ENCODE measurements at places on chromosomes 16 and 17.

DNA sequence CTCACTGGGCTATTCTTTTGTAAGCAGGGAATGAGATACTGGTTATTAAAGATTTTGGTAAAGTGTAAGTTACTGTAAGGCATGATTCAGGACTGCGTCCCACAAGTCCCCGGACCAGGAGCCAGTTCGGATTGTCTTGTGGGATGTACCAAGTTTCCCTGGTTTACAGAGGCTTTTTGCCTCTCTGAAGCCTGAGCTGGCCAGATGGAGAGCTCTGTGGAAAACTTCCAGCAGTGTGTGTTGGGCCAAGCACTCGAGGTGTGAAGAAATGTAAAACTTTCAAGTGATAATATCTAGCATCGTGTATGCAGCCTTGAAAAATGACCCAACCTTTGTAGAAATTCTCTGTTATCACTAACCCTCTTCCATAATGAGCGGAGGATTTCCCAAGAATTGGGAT is 2.4 kb downstream of the EPN2 start:
- DNase-seq = no peak

DNA sequence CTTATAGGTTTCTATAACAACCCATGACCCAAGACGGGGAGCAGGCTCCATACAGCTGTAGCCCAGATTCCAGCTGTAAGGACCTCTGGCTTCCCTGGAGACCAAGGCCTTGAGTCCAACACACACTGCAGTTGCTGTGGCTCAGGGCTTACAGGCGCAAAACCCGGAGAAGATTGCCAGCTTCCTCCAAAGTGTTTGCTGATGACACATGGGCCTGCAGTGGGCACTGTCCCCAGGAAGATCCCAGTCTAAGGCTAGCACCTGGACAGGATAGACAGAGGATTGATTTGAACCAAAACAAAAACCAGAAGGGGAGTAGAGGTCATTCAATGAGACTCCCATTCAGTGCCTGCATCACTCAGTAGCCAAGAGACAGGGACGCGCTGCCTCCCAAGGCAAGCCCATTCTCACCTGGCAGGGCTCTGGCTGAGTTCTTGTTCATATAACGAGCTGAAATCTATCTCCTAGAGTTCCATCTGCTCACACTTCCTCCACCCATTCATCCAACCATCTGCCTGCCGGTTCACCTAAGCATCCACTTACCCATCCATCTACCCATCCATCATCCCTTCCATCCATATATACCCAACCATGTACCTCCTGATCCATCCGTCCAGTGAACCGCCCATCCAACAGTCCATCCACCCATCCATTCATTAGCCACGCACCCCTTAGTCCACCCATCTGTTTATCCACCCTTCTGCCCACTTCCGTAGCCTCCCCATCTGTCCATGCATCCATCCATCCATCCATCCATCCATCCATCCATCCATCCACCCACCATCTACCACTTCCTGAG is 10.2 kb downstream of the RAB11FIP4 start:
- no peak for DNase-seq

DNA sequence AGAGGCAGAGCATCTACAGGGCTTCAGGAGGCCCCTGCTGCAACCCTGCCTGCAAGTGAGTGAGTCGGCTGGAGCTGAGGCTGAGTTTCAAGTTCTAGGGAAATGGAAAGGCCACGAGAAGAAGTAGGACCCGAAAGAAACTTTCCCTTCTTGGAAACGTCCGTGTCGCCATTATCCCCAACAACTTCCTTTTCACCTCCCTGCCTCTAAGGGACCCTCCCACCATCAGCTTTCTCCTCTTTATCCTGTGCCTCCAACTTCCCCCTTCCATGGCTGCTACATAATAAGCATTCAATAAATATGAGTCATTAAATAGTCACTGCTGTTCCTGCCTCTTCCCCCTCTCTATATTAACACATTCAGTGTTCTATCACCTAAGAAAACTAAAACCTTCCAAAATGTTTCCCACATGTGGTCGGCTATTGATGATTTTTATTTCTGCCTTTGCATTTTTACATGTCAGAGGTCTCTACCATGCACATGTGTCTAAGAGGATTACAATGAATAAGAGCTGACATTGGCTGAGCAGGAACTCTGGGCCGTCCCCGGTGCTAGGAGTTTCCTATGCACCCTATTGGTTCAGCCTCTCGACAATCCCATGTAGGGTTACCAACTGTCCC is 115.9 kb upstream of the TNRC6C start:
- DNase-seq = no peak

DNA sequence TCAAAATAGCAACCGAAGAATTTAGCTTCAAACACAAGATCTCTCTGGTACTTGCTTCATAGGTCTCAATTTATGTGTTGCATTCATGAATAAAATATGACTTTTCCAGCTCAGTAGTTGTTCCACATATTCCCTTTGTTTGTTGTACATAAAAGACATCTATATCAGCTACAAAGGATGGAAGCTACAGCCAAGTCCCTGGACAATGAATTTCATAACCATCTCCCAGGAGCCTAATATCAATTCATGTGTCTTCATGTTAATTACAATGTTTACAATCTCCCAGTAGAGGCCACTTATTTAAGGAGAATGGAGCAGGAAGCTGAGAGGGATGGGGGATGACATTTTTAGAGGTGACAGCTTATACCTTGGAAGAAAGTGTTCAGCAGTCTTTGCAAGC is 3.3 kb downstream of the CLEC3A start:
- DNase-seq = no peak

- DNase-seq = no peak
These were observed 95.2 kb upstream of the COX10 start for GRCh38 chr17:13973960-13974651.

DNA sequence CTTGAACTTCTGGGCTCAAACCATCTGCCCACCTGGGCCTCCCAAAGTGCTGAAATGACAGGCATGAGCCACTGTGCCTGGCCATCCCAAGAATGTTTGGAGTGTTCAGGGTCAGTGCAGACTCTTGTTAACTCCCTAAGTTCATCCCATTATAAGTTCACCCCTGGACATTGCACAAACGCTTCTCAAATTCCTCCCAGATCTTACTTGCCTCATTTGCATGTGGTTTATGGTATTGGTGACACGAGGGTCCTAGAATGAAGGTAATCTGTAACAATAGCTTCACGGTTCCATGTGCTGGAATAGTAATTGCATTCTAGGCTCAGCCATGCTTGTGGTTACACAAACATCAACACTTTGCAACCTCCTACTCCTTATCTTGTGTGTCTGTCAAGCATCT is 5.0 kb upstream of the CCDC42 start:
- DNase-seq = no peak

DNA sequence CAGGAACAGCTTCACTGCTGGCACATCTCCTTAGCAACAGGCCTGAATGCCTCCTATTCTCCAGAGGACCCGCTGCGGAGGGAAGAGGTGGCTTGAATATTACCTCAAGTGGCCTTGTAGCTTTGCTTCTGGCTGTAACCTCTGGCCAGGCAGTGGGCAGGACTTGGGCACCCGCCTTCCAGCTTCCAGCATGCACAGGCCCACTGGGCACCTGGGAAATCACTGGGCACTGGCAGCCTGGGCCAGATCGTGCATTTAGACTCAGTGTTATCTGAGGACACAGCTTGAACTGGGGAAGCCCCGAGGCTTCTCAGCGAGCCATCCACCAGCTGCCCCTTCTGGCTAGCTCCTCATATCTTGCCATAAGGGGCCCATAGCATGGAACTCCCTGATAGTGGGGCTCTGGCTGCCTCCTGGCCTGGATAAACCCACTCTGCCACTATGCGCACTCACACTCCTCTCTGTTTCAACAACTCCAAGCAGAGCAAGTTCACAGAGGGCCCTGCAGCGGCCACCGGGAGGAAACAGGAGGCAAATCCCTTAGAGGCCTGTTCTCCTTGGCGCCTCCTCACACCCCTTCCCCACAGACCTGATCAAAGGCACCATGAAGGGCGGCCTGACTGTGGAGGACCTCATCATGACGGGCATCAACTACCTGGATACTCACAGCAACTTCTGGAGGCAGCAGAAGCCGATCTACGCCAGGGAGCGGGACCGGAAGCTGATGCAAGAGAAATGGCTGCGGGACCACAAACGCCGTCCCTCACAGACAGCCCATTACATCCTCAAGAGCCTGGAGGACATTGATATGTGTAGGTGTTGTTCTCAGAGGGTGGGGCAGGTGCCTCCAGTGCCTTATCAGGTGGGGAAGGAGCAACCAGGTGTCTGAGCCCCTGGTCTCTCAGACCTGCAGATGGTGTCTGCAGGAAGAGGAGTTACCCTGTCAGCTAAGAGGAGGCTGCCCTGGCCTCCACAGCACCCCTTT is 7.8 kb downstream of the ODAD4 start:
- no peak for DNase-seq

- no peak for DNase-seq
These were observed 54.7 kb upstream of the CDH11 start for GRCh38 chr16:65176603-65177002.

DNA sequence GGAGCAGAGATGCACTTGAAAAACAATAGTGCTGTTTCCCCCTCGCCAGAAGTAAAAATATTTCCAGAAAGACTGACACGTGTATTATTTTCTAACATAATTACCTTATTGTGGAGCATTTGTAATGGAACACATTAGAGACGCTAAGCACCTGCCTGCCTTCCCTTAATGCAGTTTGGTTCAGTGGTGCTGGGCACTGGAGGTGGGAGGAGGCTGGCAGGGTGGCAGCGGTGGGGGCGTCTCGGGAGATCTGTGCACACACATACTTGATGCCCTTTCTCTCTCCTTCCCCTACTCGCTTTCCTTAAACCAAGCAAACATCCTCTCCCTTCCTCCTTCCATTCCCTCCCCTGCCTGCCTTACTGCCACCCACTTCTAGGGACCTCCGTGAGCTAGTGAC is 156.6 kb upstream of the SDK2 start:
- DNase-seq = no peak

GRCh38 chr16:23081675-23082119 is 67.6 kb downstream of the USP31 start:
- no peak for DNase-seq

GRCh38 chr16:1980030-1980769 is 1.1 kb downstream of the NOXO1 start:
- no peak for DNase-seq

DNA sequence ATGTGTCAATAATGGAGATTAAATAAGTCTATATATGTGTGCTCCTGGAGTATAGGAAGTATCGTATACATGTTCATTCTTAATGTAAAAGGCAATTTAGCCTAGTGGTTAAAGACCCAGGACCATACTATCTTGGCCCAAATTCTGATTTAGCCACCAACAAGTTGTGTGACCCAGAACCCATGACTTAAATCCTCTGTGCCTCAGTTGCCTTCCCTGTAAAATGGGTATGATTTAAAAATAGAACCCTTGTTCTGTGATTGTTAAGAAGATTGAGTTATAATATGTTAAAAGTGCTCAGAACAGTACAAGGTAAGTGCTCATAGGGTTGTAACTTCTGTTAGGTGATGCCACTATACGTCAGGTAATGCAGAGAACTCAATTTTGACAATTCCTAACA is 18.8 kb upstream of the BLMH start:
- DNase-seq = no peak

DNA sequence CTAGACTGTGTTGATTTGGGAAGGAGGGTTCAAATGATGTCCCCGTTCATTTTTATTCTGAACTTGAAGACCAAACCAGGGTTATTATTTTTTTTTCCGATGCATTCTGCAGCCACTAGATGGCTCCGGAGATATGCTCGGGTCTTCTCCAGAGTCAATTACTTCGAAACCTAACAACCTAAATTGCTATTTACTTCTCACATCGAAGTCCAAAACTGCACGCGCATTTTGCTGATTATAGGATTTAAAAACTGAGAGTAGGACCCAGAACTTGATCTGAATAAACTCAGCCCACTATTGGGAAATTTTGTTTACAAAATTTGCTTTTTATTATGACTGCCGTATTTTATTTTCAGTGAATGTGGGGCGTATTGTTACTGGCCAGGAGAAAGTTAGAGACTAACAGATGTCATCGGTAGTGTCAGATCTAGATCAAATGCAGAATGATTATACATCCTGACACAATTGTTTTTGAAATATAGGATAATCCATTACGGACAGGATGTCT is 263.8 kb downstream of the HS3ST3A1 start:
- peak; percentile 92 for DNase-seq

DNA sequence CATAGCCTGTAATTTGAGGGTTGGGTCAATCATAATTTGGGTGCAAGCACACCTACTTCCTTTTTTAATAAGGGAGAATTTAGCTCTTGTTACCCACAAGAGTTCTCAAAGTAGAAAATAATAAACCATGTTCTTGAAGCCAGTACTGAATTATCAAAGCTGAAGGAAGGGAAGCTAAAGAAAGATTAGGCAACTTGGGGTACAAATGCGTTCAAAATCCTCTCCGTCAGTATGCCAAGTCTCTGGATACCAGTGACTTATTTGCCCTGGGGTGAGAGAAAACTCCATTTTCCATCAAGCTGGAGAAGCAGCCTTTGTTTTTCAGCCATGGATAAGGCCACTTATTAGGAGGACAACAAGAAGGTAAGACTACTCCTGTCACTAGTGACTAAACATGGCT is 23.5 kb upstream of the DHRS13 start:
- DNase-seq = no peak

GRCh38 chr17:20095336-20096080 is 86.3 kb downstream of the SPECC1 start:
- DNase-seq = peak; percentile 90

GRCh38 chr17:6162892-6163291 is 92.7 kb downstream of the WSCD1 start:
- DNase-seq = no peak

DNA sequence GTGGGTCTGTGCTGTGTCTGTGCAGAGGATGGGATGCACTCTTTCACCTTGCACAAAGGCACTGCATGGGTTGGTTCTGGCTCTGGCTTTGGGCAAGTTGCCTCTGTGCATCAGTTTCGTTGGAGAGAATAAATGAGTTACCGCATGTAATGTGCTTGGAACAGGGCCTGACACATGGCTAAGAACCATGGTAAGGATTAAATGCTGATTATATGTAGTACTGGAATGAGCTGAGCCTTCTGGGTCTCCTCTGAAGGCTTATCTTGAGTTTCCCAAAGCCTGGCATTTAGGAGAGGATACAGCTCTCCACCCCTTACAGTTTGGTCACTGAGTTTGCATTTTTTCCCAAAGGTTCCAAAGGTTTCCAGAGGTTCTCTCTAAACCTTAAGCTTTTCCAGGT is 69.1 kb downstream of the KSR1 start:
- no peak for DNase-seq

DNA sequence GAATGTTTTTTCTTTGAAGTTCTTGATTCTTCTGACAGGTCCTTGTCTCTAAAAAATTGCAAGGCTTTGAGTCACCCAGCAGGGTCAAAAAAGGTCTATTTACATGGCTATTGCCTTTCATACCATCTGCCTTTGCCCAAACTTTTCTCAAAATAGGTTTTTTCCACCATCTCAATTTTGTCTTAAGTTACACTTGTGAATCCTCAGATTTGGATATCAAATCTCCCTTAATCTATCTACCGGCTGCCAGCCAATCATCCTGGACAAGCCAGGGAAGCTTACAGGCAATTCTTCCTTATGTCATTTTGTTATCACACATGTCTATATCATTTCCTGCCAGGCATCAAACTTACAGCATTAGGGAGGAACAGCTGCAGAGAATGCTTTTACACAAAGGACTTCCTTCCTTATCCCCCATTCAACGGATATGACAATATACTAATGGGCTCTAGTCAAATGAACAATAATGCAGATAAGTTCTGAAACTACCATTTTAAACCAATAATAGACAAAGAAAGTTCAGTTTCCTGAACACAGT is 104.1 kb upstream of the CORO6 start:
- DNase-seq = no peak
